Stimulated activated CD4-positive, alpha-beta T cell treated with anti-CD3 and anti-CD28 coated beads, Interleukin-15, amount 100 ng/mL, for 48 hours (primary cell): ENCODE measurements at places on chromosomes 7 and 10.

DNA sequence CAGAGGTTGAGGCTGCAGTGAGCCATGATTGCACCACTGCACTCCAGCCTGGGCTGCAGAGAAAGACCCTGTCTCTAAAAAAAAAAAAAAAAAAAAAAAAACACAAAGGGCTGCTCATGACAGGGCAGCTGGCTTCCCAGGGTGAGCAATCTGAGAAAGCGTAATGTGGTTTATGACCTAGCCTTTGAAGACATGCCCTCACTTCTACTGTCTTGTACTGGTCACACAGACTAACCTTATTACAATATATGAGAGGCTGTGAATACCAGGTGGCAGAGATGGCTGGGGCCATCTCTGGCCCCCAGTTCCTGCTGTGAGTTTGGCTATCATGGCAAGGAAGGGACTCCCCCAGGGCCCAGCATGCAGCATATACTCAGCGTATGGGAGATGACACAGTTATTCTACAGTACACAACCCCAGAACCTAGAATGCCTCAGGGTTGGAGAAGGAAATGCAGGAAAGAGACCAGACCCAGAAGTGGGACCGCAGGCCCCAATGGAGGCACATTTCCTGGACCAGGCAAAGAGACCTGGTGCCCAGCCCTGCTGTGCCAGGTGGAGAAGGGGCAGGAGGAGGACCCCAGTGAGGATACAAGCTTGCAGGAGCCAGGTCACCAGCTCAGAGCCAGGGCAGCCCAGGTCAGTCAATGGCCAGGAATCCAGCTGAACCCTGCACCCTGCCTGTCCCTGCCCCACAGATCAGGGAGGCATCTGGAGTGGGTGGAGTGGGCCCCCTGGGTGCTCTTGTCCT, 26.3 kb downstream of the NPTX2 start:
- DNase-seq: no peak

- no peak for DNase-seq
Measured at GRCh38 chr10:126153711-126154628, 234.3 kb downstream of the ADAM12 start.

- DNase-seq: no peak
Measured at GRCh38 chr7:47591655-47592572, 10.0 kb upstream of the TNS3 start.

DNA sequence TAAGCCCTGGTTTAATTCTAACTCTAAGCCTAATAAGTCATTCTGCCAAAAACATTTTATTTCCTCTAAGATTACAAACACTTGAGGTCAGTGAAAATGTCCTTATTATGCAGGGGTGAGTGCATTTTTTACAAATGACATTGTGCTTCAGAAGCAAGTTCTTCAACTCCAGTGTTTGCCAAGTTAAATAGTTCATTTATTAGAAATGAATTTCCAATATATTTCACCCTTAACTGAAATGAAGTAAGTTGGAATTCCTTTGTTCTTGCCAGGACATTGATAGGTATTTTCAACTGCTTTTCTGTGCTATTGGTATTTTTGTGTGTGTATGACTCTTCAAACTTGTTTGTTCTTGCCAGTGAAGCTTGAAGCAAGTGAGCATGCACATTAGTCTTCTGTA, 89.5 kb upstream of the CCDC6 start:
- no peak for DNase-seq

DNA sequence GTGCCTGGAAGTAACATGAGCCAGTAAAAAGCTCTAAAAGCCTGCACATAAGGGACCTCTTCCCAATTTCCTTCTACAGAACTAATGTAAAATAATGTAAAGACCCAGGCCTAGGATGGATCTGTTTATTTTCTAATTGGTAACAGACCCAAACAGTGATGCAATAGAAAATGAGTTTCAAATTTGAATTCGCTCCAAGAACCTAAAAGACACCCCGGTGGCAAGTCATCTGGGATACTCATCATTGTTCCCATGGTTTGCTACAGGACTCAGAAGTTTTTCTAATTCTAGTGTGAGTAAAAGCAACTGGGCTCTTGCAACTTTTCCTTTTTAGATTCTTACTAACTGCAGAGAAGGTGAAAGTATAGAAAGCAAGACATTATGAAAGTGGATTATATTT, 271.3 kb upstream of the CACNA2D1 start:
- DNase-seq: no peak

GRCh38 chr7:18623389-18623788, 127.8 kb downstream of the HDAC9 start:
- DNase-seq: no peak
